ENCODE measurements at places on chromosomes 3 and 15.
A peak's percentile ranks its signal among the peaks of the same experiment; 100 is the strongest.

GRCh38 chr3:114194750-114195149, 15.9 kb upstream of the DRD3 start:
- DNase-seq, result no peak

DNA sequence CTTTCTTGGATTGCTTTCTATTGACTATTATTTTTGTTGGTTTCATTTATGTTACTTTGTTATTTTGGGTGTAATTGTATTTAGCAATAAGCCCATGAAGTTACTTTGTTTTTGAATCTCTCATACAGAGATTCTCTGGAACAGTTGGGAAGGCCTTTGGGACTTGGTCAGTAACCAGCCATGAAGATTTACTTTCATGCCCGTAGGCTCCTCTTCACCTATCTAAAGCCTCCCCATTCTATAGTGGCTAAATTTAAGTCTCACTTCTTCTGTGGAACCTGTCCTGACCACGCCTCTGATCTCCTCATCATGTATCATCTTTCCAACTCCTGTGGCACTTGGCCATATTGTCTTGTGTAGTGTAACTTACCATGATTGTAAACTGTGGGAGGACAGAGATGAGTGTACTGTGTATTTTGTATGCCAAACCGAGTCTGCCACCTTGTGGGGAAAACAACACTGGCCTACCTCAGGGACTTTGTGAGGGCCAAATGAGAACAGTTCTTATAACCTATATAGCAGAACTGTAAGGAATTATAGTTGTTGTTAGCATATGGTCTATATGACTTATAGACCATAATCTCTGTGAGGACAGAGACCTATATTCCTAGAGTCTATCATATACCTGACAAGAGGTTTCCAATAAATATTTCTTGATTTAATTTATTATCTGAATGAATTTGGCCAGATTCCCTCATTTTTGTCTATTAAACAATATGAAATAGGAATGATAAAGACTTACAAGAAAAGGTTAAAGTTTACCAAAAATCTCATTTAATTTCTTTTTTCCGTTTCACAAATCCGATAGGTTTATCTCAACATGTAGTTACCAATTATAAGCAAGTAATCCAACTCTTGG, 75.0 kb downstream of the STARD9 start:
- DNase-seq, result peak; percentile 3

DNA sequence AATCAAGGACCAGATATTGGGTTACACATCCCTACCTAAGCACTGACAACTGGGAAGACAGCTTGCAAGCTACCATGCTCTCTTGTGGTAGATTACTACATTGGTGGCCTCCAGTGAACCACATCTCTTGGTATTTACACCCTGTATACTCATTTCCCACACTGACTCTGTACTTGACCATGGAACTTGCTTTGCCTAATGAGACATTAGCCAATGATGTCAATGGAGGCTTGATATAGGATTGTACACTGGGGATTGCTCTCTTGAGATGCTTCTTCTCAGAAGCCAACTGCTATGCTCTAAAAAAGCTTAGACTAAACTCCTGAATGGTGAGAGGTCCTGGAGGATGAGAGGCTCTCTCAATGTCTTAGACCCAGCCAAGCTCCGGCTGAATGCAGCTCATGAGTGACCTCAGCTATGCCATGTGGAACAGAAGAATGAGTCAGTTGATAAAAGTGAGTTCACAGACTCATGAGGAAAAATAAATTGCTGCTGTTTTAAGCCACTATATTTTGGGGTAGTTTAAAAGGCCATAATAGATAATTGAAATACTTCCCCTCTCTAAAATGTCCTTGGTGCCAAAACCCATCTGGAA, 61.5 kb upstream of the GALNT15 start:
- DNase-seq, result no peak

- DNase-seq, result no peak
Observed at GRCh38 chr3:162632672-162633071, 1136.1 kb downstream of the OTOL1 start.
